Stimulated activated CD4-positive, alpha-beta T cell treated with anti-CD3 and anti-CD28 coated beads, Interleukin-2, amount 100 ng/mL, for 24 hours (primary cell): ENCODE measurements at places on chromosomes 3 and 15.
A peak's percentile ranks its signal among the peaks of the same experiment; 100 is the strongest.

GRCh38 chr3:181707980-181708379 is 3.7 kb upstream of the SOX2 start:
- no peak for DNase-seq

DNA sequence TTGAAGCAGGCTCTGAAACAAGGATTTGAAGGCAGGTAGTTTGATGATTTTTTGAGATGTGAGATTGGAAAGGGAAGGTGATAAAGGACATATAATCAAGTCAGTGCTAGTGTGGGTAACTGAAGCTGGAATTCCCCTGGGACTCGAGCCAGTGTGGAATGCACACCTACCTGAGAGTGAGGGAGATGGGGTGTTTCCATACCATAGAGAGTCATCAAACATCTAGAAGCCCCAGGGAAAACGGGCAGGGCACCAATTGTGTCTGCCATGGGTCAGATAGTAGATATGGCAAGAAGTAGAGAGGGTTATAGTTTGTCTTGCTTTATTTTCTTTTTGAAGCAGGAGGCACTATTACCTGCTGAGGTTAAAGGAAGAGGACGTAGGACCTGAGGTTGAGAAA is 120.0 kb downstream of the SSR3 start:
- no peak for DNase-seq

DNA sequence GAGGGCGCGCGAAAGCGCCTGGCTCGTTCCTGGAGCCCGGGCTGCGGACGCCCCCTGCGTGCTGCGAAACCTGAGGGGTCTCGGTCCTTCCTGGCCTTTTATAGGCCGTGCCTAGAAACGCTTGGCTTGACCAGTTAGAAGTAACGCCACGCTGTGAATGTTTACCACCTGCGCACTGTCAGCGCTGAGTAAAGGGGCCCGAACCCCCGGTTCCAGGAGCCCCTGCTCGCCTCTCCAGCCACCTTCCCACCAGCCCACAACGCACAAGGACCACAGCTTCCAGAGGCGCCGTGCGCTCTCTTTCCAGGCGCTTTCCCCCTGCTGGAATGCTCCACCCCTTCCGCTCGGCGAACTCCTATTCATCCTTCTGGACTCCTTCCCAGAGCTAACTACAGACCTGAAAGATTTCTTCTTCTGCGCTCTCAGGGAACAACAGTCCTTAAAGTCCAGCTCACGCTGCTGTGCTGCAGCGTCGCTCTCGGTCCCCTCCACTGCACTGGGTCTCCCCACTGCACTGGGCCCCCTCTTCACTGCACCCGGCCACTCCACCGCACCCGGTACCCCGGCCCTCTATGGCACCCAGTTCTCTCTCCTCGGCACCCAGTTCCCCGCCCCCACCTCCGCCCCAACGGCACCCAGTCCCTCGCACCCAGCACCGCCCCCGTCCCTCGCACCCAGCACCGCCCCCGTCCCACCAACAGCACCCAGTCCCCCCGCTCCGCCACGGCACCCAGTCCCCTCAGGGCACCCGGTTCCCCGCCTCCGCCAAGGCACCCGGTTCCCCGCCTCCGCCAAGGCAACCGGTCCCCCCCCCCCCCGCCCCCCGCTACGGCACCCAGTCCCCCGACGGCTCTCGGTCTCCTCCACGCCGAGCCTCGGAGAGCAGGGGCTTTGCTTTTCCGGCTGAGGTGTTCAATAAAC is 69.8 kb downstream of the SQOR start:
- peak; percentile 22 for DNase-seq

GRCh38 chr15:39397883-39398282 is 183.0 kb upstream of the THBS1 start:
- no peak for DNase-seq

DNA sequence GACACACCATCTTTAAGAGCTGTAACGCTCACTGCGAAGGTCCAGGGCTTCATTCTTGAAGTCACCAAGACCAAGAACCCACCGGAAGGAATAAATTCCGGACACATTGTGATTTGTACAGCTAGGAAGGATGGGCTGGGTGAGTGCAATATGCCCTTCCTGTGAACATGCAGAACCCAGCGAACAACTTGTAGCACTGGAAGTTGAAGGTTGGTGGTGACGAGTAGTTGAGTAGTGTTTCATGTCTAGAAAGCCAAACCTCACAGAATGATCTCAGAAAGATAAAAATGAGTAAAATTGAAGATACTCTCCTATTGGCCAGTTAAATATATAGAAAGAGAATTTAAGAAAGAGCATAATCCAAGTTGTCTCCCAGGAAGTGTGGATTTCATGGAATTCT is 462.2 kb upstream of the CFAP20DC start:
- no peak for DNase-seq

- no peak for DNase-seq
These were observed 68.7 kb downstream of the LRTM1 start for GRCh38 chr3:54859184-54859583.

GRCh38 chr15:60418096-60418495 is 20.3 kb upstream of the ANXA2 start:
- no peak for DNase-seq

- DNase-seq: no peak
These were observed 226.6 kb downstream of the ALCAM start for GRCh38 chr3:105593315-105593714.

DNA sequence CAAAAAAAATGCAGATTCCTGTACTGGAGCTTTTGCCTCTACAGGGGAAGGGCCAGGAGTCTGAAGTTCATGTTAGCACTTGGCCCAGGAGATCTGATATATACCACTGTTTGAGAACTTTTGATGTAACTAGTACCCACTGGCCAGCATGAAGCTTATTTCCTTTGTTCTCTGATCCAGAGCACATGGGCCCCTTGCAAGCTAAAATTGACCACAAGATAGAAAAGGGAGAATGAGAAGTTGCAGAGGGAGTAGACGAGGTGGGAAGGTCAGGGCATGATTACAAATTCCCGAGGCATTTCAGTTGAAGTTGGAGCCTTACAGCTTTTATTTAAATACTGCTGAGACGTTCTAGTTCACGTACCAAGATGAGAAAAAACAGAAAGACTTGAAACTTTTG is 28.2 kb downstream of the TGM4 start:
- DNase-seq: no peak

GRCh38 chr3:156620260-156620659 is 54.1 kb upstream of the TIPARP start:
- DNase-seq: no peak

GRCh38 chr3:69012800-69013252 is 658 bp downstream of the EOGT start:
- no peak for DNase-seq
